T-helper 1 cell treated with Interleukin-12 subunit alpha and Interleukin-12 subunit beta and Interleukin-4 antibody, amounts not matched to agents 30 ng/mL and 1 ng/mL, for 36 hours (primary cell): ENCODE measurements at places on chromosomes 7 and 10. TPM values are rescaled to one million over a fixed set of nuclear protein-coding genes. Genes with fewer than 3 reads are reported as not detected.

Gene C10orf62
- total RNA-seq: not detected in 2 replicates

Gene CHAT
- not detected in 2 replicates for total RNA-seq

Gene LRIT1
- not detected in 2 replicates for total RNA-seq

Gene HMX2
- total RNA-seq: not detected in 2 replicates

Gene ACTL6B
- total RNA-seq: not detected in 2 replicates

Gene CNPY1
- not detected in 2 replicates for total RNA-seq

Gene ZCCHC24
- total RNA-seq: 0.61 and 0.74 TPM in 2 replicates

Gene POM121C
- 79.5 and 84.2 TPM in 2 replicates for total RNA-seq

Gene LIPK
- not detected in 2 replicates for total RNA-seq

Gene HECW1
- not detected in 2 replicates for total RNA-seq

Gene SEMA3A
- 0.17 TPM in 2 replicates for total RNA-seq

Gene FZD8
- total RNA-seq: 0.17 and 0.29 TPM in 2 replicates

Gene ABCB4
- not detected in 2 replicates for total RNA-seq

Gene RADIL
- 0.15 TPM in 1 of 2 replicates, not detected in the other for total RNA-seq

Gene GDF10
- not detected in 2 replicates for total RNA-seq
